ENCODE measurements at places on chromosomes 11 and 22. TPM values are rescaled to one million over a fixed set of nuclear protein-coding genes. Genes with fewer than 3 reads are reported as not detected.
A peak's percentile ranks its signal among the peaks of the same experiment; 100 is the strongest.

DNA sequence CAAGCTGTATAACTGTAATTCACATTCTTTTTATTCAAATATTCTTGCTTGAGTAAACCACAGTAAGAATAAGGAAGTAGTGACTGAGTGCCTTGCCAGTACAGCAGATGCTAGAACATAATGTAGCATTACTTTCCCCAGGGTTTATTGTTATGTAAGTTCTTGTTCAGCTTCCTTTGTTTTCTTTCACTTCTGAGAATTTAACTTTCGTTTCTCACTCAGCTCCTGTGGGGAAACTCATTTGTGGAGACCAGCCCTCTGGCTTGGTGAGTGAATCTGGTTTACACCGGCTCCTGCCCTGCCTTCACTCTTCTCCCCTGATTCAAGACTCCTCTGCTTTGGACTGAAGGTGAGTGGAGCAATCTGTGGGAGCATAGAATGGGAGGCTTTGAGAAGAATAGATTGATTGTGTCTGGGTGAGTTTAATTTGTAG, at the start of gene TRIM22:
TRIM22 (plus strand) TSS at position 240 of the 433 bp plus-strand sequence. CDS start 6,443 bp downstream, outside the sequence.
- DNase-seq = no peak

Gene HOATZ
- not detected for total RNA-seq

DNA sequence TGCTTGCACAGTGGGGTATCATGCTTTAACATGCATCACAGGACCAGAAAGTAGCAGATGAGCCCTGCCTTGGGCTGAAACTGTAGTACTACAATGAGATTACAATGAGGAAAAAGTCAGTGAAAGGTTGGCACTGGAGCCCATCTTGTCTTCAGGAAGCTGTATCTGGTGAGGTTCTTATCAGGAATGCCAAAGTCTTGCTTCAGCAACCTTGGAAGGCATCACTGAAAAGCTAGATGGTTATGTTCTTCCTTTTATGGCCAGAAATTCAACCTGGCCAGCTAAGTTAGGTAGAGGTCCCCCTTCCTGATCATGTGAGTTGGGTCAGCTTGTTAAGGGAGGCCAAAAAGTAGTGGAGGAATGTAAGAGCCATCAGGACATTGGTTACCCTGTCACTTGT, 254.0 kb upstream of the FAT3 start:
- DNase-seq = no peak

DNA sequence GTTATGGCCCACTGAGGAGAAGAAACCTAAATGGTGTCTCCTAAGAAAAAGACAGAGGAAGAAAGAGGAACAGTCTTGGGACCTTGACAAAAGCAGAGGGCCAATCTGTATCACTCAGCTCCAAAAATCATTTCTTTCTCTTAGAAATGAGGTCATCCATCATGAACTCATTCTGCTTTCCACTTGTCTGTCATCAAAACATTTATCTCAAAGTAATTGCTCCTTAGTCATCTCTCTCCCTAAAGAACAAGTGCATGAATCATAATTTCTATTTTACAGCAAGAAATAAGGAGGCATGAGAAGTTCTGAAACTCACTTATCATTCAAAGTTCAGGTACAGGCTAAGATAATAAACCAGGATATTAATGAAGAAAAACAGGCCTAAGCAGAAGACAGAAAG, 375.6 kb downstream of the KCNA4 start:
- DNase-seq = no peak

GRCh38 chr11:26480041-26480440, 92.0 kb downstream of the MUC15 start:
- no peak for DNase-seq

GRCh38 chr22:23471698-23472097, 108.4 kb downstream of the IGLL1 start:
- DNase-seq = no peak

Gene NRXN2
- 0.43 TPM for total RNA-seq

DNA sequence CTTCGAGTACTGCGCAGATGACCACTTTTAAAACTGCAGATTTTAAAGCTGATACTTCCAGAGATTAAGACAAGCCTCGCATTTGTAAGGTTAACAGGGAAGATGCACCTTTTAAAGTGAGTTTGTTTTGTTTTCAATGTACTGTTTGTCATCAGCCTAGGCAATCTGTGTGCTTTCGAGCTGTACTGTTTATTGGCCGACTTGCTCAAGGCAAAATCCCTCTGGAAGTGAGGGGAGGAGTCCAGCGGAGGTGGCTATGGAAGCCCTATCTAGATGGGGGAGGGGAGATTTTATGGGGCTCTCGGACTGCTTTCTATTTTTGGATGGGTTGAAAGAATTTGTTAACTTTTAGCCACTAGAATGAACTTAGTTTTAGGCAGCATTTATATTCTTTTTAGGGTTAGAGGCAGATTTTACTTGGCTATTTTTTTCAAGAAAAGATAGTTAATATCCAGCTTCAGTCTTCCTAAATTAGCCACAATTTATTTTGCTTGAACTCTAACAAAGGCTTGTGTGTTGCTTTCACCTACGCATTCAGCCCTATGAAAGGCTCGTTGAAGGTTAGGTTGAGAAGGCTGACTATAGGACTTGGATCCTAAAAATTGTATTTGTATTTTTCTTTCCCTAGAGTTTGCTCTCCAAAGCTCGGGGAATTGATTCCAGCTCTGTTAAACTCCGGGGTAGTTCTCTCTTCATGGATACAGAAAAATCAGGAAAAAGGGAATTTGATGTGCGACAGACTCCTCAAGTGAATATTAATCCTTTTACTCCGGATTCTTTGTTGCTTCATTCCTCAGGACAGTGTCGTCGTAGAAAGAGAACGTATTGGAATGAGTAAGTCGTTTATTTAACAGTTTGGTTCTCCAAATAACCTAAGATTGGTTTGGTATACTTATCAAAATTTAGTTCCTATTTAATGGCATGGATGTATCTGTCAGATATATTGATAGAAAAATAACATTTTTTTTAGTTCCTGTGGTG, 2.1 kb downstream of the WEE1 start:
- peak; percentile 86 for DNase-seq

DNA sequence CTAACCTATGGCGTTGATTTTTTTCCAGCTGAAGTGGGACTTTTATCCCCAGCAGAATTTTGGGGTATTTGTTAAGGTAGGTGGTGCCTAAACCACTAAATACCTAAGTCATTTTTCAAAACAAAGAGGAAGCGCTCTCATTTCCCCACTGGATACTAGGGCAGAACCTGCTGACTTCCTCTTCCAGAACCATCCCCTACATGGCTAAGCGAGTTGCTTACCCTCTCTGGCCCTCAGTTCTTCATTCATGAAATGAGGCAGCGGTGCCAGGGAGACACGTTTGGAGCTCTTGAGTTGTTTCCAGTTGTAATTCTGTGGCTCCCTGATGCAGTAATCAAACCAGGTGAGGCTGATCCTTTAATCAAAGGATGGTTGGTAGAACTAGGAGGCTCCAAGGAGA, 10.0 kb upstream of the MTMR3 start:
- DNase-seq = no peak

- peak; percentile 55 for DNase-seq
These were observed 156.4 kb downstream of the TTC17 start for GRCh38 chr11:43515090-43515489.

DNA sequence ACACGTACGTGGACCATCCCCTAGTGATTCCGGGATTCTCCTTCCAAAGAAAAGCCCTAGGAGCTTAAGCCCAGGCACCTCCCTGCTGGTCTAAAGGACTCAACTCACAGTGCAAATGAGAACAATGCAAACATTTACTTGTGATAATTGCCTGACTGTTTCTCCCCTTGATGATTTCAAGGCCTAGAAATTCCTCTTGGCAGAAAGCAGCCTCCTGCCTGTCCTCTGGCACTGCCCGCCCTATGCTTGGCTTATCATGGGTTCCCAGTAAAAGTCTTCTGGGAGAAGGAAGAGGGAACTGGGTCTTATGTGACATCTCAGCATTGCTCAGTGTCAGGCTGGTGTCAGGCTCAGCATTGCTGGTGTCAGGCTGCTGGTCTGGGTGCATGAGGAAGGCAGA, 351.8 kb downstream of the SHANK2 start:
- no peak for DNase-seq

Gene OR5P2
- total RNA-seq = not detected

DNA sequence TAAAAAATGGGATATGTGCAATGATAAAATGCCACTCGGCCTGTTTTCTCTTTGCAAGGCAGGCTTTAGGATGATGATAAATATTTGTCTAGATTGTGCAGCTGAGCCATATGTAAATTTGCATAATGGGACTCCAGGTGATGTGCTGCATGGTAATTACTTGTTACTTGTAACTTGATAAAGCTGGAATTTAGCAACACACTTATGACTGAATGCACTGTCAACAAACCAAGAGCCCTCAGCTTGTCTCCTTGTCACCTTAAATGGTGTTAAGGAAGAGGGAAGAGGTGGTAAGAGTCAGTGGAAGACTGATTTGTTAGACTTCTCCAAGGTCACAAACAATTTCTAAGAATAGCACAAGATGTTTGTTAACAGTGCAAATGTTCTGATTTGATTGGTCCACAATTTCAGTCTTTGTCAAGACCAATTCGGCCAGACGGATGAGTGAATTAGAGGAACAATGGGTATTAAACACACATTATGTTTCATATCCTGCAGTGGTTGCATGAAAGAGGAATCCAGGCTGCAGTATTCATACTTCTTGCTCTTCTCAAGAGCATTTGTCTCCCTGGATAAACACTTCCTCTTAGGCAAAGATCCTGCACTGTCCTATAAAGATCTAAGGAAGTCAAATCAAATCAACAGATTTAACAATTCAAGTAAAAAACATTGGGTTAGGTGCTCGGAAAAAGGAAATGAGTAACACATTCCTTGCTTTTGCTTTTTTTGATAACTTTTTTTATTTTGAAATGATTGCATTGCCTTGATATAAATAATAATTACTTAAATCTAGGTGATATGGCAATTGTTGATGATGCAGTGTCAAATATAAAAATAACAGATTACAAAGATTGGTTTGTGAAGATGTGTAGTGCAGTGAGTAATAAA, 448.3 kb upstream of the DDI1 start:
- no peak for DNase-seq

- DNase-seq = no peak
These were observed 115.8 kb upstream of the NECTIN1 start for GRCh38 chr11:119844808-119845207.

Gene IGF2
- 0.27 TPM for total RNA-seq

GRCh38 chr22:33328789-33329296, 270.7 kb upstream of the SYN3 start:
- no peak for DNase-seq

DNA sequence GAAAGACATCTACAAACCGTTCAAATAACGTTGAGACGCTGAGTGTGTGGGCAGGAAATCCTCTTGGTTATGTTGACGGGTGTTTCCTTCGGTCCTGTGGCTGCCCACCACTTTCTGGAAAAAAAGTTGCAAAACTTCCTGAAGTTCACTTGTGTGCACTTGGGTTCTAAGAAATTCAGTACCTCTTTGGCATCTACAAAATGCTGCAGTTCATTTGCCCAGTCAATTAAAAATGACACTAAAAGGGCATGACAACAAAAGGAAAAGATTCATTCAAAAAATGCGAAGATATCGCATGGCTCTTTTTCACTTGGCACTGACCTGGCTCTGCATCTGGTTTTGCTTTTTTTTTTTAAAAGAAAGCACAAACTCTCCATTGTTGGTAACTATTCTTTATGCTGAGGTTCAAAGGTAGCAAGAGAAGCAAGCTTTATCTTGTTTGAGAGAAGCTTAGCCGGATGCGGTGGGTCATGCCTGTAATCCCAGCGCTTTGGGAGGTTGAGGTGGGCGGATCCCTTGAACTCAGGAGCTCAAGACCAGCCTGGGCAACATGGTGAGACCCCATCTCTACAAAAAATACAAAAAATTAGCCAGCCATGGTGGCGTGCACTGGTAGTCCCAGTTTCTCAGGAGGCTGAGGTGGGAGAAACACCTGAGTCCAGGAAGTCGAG, 10.6 kb upstream of the XBP1 start:
- no peak for DNase-seq

DNA sequence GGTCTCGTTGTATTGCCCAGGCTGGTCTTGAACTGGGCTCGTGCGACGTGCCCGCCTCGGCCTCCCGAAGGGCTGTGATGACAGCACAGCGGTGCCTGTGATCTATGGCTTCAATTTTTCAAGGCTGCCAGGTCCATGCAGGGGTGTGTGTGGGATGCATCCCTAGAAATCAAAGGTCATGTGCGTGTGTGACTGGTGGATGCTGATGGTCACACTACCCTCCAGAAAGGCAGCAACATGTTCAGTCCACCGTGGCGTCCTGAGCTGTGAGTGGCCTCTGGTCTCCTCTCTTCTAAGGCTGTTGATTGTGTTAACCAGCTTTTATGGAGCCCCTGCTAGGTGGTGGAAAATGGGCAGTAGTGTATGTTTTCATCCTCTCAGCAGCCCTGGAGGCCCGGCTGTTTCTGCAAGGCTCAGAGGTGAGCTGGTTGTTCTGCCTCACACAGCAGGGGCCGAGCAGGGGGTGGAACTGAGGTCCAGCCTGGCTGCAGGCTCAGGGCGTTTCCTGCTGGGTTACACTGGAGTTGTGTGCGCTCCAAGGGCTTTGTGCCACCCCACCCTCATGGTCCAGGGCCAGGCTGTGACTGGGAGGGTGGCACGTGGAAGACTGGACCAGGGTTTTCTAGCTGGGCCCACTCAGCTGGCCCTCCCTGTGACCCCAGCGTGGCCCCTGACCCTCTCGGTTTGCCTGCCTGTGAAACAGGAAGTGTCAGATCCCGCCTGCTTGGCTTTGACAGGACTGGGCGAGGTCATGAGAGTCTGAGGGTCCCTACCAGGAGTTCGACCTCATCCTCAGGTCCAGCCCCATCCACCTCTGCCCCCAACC, 7.7 kb downstream of the BIK start:
- no peak for DNase-seq

DNA sequence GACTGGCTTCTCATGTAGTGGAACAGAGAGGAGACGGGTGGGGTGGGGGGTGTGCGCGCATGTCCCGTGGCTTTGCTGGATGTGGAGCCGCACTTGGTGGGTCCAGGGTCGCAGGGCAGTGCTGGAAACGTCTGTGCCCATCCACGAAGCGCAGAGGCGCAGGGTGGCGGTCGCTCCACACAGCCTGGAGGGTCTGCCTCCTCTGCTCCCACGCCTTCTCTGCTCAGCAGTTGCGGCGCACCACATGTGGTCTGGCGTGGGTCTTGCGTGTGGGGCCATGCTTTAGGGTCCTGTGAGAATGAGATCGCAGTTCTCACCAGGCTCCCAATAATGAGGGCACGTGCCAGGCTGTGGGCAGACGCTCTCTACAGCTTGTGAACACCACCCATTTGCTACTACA, 50.7 kb downstream of the MUC6 start:
- DNase-seq = no peak

DNA sequence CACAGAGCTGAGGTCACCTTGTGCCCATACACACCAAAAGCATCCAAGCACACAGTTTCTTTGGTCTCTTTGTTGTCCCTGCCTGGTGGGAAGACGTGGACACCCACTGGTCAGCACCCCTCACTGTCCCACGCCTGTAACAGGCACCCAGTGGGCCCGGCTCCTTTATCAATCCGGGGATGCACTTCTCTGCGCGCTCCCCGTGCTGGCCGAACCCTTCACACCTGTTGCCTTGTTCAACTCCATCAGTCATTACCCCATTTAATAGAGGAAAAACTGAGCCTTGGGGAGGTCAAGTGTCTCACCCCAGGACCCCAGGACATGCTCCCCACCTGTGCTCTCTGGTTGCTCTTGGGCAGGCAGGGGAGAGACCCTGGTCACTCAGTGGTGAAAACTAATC, 49.7 kb upstream of the FGF3 start:
- no peak for DNase-seq

GRCh38 chr11:80466570-80466969, 1025.7 kb upstream of the TENM4 start:
- DNase-seq = no peak

- no peak for DNase-seq
These were observed 154.8 kb upstream of the TBCEL start for GRCh38 chr11:120869097-120869496.
